ENCODE measurements at places on chromosomes 3 and 15.
A peak's percentile ranks its signal among the peaks of the same experiment; 100 is the strongest.

GRCh38 chr3:190056742-190057141 lies 64.0 kb downstream of the P3H2 start:
- DNase-seq = no peak

GRCh38 chr3:29686889-29687592 lies 406.2 kb downstream of the RBMS3 start:
- DNase-seq = no peak

DNA sequence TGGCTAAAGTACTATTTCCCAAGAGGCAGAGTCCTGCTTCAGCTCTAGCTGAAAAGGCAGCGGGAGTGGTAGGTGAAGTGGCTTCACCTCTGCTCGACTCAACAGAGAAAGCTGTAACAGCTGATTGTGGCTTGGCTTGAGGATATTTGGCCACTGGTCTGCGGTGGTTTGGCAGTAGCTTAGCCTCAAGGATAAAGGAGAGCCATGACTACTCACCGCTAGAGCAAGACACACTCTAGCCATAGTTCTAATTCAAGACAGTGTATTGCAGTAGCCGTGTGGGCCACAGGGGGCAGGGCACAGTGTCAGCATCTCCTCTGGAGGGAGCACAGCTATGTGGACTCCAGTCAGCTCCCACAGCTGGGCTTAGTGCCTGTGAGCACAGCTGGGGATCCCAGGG lies 23.5 kb downstream of the TPRG1 start:
- DNase-seq = no peak

DNA sequence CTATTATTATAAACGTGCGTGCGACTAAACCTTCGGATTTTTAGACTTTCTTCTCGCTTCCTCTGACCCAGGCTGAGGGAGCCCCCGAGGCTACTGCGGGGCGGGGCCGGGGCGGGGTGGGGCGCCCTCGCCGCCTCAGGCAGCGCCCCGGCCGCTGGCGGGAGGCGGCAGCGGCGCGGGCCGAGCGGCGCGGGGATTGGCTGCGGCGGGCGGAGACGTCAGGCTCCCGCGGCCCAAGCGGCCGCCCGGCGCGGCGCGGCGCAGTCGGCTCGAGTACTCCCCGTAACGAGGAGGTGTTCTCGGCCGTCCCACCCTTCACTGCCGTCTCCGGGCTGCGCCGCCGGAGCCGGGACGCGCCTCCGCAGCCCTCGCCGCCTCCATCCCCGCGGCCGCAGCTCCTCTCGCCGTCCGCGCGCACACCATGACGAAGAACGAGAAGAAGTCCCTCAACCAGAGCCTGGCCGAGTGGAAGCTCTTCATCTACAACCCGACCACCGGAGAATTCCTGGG lies at the start of gene ATP1B3:
TSS of gene ATP1B3 (plus strand) at position 263 of the 510 bp plus-strand sequence. CDS start at position 422, 159 bp downstream.
- DNase-seq = peak; percentile 87

DNA sequence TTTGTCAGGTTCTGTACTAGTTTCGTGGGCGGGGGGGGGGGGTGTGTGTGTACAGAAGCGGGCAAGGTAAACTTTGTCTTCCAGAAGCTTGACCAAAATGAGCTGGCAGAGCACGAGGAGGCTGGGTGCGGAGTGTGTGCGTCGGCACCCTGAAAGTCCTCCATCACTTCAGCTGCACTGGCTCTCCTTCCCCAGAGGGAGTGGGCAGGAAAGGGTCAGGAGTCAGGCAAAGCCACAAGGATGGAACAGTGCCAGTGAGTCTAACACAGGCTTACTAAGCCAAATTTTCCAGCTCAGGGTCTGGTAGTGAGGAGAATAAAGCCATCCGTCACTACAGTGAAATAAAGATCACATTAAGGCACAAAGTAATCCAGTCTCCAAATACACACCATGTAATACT lies 11.9 kb upstream of the SH3GL3 start:
- DNase-seq = no peak

DNA sequence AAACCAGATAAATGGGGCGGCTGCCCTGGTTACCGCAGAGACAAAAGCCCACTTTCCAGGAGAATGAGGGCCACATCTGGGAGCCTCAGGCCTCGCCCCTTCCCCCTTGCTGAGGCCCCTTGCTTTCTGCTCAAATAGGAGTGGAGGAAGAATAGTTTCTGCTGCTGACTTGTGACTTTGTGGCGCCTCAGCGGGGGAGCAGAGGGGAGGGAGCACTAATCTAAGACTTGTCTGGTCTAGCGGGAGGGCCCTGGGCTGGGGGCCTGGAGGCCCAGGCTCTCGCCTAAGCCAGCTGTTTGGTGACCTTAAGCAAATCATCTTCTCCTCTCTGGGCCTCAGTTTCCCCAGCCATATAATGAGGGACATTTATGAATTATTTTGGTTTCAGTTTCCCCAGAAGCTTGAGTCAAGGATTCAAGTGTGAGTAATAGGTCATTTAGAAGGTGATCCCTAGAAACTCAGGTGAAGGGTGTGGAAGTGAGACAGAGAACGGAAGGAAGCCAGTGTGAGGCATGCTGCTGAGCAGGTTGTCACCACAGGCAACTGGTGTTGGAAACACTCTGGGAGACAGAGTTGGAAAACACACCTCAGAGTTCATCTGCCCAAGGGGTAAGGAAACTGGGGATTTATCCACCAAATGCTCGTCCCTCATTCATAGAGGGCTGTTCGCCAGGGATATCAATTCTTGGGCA lies 25.9 kb upstream of the SMAD3 start:
- DNase-seq = no peak

DNA sequence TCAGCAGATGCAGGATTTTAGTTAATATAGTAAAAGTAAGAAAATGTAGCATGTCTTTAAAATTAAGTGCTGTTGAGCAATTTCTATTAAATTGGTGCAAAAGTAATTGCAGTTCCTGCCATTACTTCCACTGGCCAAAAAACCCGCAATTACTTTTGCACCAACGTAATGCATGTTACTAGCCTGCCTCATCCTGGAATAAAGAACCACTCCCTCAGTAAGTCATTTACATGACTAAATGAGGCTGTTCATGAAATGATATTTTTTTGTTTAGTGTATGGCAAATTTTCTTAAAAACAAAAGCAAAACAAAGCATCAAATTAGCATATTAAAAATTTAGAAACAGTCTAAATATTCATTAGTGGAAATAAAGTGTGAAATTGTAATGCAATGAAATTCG lies 180.4 kb downstream of the DIPK2A start:
- DNase-seq = no peak

- peak; percentile 5 for DNase-seq
These were observed 614 bp downstream of the CHCHD6 start for GRCh38 chr3:126704494-126705214.

DNA sequence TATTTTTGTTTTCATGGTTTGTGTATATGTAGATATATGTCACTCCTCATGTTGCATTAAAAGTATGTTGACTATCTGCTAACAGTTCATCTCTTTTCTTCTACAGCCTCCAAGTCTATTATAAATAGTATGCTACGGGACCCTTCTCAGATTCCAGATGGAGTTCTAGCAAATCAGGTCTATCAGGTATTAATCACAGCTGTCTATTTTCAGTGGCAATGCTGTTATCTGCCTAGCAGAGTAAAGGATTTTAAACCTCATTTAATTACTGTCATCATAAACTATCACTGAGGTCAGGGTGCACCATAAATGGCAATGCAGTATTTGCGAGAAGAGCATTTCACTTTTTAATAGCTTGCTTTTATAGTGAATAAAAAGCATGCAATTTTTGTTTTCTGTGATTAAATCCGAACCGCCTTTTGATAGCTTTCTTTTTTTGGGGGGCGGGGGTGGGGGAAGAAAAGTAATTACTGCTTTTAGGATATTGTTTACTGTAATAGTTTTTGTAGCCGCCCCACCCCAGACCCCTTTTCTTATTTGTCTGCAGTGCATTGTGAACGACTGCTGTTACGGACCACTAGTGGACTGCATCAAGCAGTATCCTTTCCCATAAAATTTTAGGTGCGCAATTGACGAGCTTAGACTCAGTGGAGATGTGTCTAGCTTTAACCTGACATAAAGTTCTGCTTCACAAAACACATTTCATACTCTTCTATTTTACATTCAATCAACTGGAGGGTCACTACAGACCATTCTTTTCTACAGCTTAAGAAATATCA lies 112.3 kb downstream of the CDIN1 start:
- DNase-seq = no peak

- no peak for DNase-seq
These were observed 1124.2 kb downstream of the NAALADL2 start for GRCh38 chr3:175983379-175983778.

DNA sequence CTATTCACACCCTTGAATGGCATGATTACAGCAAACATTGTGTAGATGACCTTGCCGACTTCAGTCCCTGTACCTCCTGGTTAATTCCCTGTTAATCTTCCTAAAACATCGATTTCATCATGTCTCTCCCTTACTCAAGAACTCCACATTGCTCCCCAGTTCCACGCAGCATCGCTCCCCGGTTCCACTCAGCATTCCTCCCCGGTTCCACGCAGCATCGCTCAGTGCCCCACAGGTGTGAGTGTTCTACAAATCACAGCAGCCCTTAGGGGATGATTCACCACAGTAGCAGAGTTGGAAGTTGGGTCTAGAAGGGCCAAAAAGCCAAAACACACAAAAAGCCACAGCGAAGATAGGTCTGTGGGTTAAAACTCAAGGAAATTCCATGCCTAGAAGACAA lies 8.6 kb upstream of the TNK2 start:
- no peak for DNase-seq

- no peak for DNase-seq
These were observed 92.9 kb downstream of the THRB start for GRCh38 chr3:24401811-24402185.

DNA sequence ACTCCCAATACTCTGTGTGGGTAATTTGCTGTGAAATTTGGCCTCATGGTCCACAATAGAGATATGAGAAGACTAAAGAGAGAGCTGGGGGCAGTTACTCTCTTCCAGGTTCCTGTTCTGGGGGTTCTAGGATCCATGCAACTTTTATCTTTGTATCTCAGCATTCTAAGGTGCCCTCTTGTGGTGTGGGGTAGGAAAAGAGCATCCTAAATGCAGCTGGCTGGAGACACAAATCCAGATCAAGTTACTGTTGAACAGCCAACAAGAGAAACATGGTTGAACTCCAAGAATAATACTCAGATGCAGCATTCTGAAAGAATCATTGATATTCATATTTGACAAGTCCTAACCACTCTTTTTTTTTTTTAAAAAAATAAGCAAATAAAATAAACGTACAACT lies 238.2 kb downstream of the GREM1 start:
- peak; percentile 15 for DNase-seq

DNA sequence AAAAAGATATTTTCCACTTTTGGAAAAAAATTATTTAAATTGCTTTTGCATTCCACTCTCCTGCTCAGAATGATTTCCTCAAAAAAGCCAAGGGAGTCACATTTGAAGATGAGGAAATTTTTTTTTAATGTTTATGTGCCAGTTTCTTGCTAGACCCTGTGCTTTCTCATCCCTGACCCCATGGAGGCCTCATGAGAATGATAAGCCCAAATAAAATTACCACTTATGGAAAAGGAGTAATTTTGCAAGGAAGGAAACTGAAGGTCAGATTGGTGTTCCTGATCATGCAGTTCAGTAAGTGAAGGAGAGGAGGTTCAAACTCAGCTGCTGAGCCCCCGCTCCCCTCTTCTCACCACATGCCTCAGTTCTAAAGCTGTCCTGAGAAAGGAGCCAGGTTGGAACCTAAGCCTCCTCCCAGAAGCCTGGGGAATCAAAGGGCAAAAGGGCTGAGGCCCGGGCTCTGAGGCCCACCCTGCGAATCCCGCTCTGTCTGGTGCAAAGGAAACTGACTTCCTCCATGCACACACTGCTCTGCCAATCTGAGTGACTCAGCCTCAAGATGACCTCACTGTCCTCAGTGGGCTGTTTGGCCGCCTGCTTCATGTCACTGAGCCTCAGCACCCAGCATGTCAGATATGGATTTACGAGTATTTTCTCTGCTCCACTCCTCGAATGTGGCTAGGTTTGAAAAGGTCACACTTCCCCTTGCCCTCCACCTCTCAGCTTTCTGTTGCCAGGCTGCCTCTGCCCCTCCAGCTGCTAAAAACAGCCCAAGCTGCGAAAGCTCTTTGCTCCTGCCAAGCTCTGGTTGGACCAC lies 56.9 kb upstream of the FLNB start:
- peak; percentile 41 for DNase-seq

GRCh38 chr3:156563900-156564682 lies 9.2 kb upstream of the SSR3 start:
- DNase-seq = no peak

DNA sequence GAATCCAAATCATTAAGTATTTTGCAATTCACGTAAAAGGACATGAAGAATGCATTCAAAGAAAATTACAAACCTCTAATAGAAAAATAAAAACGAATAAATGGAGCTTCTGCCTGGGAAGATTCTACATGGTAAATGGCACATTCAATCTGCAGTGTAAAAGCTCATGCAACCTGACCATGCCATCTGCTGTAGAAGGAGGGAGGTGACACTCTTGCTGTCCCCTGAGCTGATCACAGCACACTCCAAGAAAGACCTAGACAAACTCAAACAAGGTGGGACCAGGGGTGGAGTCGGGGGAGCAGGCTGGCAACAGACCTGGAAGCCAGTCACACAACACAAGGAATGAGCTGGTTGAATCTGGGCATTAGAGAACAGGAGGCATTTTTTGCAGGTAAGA lies 101.8 kb downstream of the BDH1 start:
- DNase-seq = no peak

GRCh38 chr15:83100097-83100646 lies 7.3 kb upstream of the TM6SF1 start:
- DNase-seq = peak; percentile 27

DNA sequence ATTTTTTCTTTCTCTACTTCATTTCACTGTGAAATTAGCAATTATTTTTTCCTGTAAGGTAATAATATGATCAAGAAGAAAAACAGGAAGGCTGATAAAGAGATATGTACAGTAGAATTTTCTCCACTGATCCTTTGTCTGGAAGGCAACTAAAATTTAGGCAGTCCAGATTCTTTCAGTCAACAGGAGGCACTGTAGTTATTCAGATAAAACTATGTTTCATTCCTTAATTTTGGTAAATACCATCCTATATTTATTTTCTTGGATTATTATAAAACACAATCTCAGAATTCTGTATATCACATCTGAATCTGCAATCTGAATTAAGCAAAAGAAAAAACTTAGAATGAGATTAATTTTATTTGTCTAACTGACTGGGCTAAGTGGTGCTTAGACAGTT lies 343.2 kb downstream of the LSAMP start:
- no peak for DNase-seq

GRCh38 chr3:112141293-112141692 lies 8.2 kb upstream of the GCSAM start:
- no peak for DNase-seq

DNA sequence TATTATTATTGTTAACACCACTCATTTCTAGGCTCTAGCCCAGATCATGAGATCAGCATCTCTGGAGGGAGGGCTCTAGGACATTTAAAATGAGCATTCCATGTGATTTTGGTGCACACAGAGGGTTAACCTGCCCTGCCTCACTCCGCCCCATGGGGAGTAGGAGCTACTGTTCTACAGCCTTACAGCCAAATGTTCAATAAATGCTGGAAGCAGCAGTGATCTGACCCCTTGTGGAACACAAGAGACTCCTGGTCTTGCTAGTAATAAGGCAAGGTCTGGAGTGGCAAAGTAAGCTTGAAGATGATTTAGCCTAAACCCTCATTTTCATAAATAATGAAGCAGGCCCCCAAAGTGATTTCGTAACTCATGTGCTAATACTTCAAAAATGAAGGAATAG lies 166.4 kb upstream of the EOMES start:
- no peak for DNase-seq

GRCh38 chr3:169365993-169366915 lies 297.3 kb downstream of the MECOM start:
- no peak for DNase-seq
